ENCODE measurements at places on chromosomes 5 and 9. TPM values are rescaled to one million over a fixed set of nuclear protein-coding genes. Genes with fewer than 3 reads are reported as not detected.

The CDC20B gene
- total RNA-seq, result not detected

DNA sequence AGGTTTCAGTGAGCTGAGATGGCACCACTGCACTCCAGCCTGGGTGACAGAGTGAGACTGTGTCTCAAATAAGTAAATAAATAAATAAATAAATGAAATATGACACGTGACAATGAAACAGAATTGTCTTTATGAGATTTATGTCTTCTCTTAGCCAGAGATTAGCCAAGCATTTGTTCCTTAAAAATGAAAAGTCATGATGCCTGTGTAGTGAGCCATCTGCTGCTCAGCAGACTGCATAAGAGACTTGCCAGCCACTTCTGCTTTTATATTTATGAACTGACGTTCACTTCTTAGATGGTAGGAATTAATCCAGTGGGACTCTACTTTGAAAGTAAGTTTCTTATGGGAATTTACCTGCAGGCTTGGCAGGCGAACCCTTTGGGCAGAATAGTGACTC lies 227.4 kb downstream of the NR3C1 start:
- no peak for DNase-seq

The SARDH gene
- total RNA-seq, result 0.94 TPM

DNA sequence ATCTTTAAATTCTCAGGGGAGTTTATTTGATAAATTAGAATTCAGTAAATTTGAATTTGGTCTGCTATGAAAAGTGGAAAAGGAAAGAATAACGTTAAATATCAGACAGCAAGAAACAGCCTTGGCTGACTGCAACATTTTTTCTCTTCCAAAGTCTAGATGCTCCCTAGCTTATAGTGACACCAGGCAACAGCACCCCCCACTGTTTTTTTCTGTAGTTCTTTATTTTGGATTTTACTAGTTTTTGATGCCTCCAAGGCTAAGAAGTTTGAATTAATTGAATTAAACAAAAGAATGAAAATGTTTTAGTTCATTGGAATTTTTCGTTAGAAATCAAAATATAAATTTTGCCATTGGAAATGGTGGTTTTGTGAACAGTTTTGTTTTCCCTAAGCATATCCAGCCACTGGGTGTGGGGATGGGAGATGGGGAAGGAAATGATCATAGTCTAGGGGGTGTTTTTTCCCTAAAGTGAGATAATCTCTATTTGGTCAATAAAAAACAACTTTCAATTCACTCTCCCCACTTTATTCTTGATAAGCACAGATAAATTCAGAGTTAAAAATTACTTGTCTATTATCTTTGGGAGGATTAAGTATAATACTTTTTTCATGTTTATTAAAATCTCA lies 199.3 kb upstream of the CD180 start:
- no peak for DNase-seq

The ARSB gene
- total RNA-seq, result 9.7 TPM

GRCh38 chr9:133472277-133472645 lies 6.6 kb downstream of the SLC2A6 start:
- DNase-seq, result no peak

The C5orf58 gene
- 0.65 TPM for total RNA-seq

The TPPP gene
- 39.7 TPM for total RNA-seq

DNA sequence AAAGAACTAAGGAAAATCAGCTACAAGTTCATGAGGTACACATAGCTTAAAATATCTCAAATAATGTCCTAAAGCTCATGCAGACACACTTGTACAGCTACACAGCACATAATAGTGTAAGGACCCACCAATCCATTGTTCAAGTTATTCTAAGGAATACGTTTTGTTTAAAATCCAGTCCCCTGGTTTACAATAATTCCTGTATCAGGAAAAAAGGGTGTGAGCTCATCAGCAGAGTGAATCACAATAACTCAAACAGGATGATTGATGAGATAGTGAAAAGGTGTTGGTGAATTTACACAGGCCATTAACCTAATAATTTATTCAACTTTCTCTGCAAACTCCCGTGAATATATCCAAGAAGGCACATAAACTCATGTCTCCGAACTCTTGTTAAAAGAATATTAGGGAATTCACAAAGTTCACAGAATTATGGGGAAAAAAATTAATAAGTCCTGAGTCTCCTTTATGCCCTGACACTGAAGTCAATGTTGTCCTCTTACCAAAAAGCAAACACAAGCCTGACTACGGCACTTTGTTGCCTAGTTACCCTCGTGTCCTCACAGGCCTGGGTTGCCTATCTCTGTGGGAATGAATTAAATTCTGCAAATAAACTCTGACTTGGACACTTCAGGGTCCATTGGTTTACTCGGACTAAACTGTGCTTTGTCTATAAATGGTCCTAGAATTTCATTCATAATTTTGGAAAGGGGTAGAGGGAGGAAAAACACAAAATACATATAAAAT lies 142.8 kb upstream of the PDE4D start:
- no peak for DNase-seq

DNA sequence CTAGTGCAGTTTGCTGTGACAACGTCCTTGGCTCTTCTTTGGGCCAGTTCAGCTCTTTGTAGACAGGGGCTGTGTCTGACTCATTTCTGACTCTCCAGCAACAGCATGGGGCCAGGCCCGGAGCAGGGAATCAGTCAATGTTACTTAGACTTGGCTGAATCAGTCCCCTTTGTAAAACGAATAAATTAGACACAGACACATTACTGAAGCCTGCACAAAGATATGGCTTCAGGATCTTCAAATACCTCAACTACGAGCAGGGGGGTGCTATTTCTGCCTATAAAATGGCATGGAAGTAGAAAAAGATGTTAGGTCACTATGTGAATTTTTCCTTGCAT lies 204.7 kb downstream of the TTLL11 start:
- no peak for DNase-seq

- DNase-seq, result no peak
Observed at GRCh38 chr5:132418881-132419280, 49.4 kb downstream of the SLC22A5 start.

- no peak for DNase-seq
Observed at GRCh38 chr9:107080130-107080529, 202.9 kb upstream of the RAD23B start.

Data from Right ventricle myocardium superior (tissue), 1 donor.